ENCODE measurements at places on chromosomes 12 and 14. TPM values are rescaled to one million over a fixed set of nuclear protein-coding genes. Genes with fewer than 3 reads are reported as not detected.
A peak's percentile ranks its signal among the peaks of the same experiment; 100 is the strongest.

Gene GPR132
- 0.69 TPM for total RNA-seq

Gene MYO1A
- 1.6 TPM for total RNA-seq

Gene KRT82
- not detected for total RNA-seq

Gene IRAK3
- 0.02 TPM for total RNA-seq

- no peaks in the 10 kb centered on the region for H3K36me3 ChIP-seq
- peaks cover 10% of the 10 kb centered on the region for H3K27me3 ChIP-seq
- peaks cover 21% of the 10 kb centered on the region for H3K4me1 ChIP-seq
- no peak for DNase-seq
Measured at GRCh38 chr14:102317564-102318248, 1.8 kb upstream of the ZNF839 start.

GRCh38 chr12:49661191-49661590, 37.8 kb downstream of the PRPF40B start:
- H3K27me3 ChIP-seq = no peaks in the 10 kb centered on the region
- H3K27ac ChIP-seq = no peak overlapping the region

GRCh38 chr12:4809449-4810218, 89.4 kb downstream of the GALNT8 start:
- DNase-seq = peak; percentile 50
- H3K27me3 ChIP-seq = peaks cover 76% of the 10 kb centered on the region
- H3K27ac ChIP-seq = no peak overlapping the region
- peaks cover 7% of the 10 kb centered on the region for H3K36me3 ChIP-seq

- H3K4me3 ChIP-seq = no peak overlapping the region
- H3K36me3 ChIP-seq = no peaks in the 10 kb centered on the region
- no peak overlapping the region for H3K27ac ChIP-seq
- DNase-seq = no peak
- H3K4me1 ChIP-seq = peaks cover 2% of the 10 kb centered on the region
Measured at GRCh38 chr12:51908876-51909592, 1.7 kb downstream of the ACVRL1 start.

GRCh38 chr12:95004610-95005009, 1.1 kb upstream of the NDUFA12 start:
- H3K27ac ChIP-seq = no peak overlapping the region
- H3K4me1 ChIP-seq = peaks cover 6% of the 10 kb centered on the region
- no peak for DNase-seq
- H3K4me3 ChIP-seq = peak overlapping the region; percentile 45

DNA sequence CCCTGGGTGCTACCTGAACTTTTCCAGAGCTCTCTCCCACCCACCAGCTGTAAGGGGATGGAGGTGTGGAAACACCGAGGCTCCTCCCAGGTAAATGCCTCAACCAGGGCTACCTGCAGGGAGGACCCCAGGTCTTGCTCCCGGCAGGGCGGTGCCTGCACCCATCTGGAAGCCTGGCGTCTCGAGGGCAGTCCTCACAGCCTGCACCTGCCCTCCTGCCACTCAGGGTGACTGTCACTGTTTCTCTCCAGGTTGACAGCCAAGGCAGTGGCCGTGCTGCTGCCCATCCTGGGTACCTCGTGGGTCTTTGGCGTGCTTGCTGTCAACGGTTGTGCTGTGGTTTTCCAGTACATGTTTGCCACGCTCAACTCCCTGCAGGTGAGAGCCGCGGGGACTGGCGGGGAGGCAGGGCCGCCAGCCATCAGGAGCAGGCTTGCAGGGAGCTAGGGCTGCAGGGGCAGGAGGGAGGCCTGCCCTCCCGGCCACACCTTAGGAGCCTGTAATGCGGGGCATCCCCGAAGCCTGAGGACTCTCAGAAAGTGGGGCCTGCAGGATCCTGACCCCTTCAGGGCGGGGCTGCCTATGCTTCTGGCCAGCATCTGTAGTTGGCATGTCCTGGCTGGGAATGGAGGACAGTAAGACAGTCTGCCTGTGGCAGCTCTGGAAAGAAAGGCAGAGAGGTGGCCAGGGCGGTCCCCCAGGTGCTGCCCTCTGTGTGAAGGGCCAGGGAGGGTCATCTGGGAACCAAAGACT, 182.3 kb downstream of the ADGRD1 start:
- no peaks in the 10 kb centered on the region for H3K36me3 ChIP-seq
- H3K27ac ChIP-seq = no peak overlapping the region
- H3K4me3 ChIP-seq = no peak overlapping the region
- H3K27me3 ChIP-seq = peaks cover 27% of the 10 kb centered on the region

DNA sequence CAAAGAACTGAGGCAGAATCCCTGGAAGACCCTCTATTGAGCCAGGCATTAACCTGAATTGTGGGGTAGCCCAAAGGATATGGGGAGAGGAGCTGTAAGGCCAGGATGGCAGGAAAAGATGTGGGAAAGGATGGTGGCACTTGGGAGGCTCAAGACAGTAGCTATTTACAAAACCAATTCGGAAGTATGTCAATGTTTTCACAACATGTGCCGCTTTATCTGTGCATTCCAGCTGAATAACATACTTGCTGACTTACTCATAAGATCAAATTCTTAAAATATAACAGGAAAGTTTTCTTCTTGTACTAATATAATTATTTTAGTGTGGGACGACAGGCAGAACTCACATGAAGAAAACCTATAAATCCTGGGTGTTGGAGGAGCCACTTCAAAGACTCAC, 10.6 kb downstream of the BBS10 start:
- H3K27me3 ChIP-seq = no peaks in the 10 kb centered on the region
- H3K27ac ChIP-seq = no peak overlapping the region
- no peaks in the 10 kb centered on the region for H3K4me1 ChIP-seq
- no peak for DNase-seq

- H3K4me3 ChIP-seq = no peak overlapping the region
- DNase-seq = no peak
Measured at GRCh38 chr14:100523131-100523842, 63.9 kb downstream of the BEGAIN start.

- H3K4me1 ChIP-seq = no peaks in the 10 kb centered on the region
- peak overlapping the region; percentile 46 for H3K27ac ChIP-seq
- H3K36me3 ChIP-seq = peaks cover 19% of the 10 kb centered on the region
Measured at GRCh38 chr14:92702441-92702918, 45.9 kb downstream of the LGMN start.

DNA sequence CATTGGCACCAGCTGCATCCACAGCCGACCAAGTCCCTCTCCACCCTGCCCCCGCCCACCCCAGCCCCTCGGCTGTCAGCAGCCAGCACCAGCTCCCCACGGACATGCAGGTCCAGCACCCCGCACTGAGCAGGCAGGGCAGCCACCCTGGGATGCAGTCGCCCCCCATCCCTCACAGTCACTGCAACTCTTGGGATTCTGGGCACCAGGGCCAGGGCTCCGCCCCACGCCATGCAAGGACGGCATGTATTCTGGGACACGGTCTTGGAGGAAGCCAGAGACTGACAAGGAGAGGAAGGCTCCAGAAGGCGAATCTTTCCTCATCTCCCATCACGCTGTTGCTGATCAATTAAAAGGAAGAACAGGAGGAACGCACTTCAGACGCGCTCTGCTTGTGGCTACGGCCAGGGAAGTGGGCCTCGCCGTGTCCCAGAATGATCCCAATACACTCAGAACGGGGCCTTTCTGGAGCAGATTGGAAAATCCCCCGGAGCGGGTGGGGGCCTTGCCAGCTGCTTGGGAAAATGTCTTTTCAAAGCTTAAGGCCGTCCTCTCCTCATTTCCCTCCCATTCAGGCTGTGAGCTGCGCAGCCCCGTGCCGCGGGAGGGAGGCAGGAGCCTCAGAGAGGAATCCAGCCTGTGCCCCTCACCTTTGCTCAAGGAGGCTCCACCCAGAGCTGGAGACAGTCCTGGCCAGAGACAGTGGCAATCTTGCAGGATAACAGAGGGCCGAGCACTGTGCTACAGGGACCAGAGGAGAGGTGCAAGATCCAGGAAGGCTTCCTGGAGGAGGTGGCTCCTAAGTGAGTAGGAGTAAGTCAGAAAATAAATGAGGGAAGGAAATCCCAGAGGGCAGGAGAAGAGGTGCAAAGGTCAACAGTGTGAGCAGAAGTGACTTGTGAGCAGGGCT, 54.1 kb upstream of the DIO3 start:
- peak overlapping the region; percentile 31 for H3K27ac ChIP-seq
- no peak overlapping the region for H3K4me3 ChIP-seq
- no peaks in the 10 kb centered on the region for H3K36me3 ChIP-seq
- DNase-seq = no peak

DNA sequence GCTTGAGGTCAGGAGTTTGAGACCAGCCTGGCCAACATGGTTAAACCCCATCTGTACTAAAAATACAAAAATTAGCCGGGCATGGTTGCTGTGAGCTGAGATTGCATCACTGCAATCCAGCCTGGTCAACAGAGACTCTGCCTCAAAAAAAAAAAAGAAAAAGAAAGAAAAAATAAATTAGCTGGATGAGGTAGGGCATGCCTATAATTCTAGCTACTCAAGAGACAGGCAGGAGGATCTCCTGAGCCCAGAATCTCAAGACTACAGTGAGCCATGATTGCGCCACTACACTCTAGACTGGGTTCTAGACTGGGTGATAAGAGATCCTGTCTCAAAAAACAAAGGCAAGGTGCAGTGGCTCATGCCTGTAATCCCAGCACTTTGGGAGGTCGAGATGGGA, 16.9 kb downstream of the PPP4R3A start:
- peaks cover 26% of the 10 kb centered on the region for H3K4me1 ChIP-seq
- H3K36me3 ChIP-seq = peaks cover 5% of the 10 kb centered on the region
- H3K27me3 ChIP-seq = no peaks in the 10 kb centered on the region
- no peak for DNase-seq
- no peak overlapping the region for H3K27ac ChIP-seq
- H3K4me3 ChIP-seq = no peak overlapping the region

DNA sequence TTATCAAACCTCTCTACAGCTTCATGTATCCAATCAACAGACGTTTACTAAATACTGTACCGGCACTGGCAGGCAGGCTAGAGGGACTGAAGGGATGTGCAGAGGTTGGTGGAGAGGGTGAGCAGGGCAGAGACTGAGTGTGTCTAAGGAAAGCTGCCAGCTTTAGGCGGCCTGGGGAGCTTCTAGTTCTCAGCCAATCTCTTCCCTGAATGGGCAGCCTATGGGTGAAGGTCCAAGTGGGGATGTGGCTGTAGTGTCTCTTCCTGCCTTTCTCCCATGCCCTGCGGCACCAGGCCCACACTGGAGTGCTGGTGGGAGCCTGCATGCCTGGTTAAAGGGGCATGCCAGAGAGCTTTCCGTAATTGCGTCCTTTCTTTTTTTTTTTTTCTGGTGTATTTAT, 239.8 kb downstream of the CACNA1C start:
- no peaks in the 10 kb centered on the region for H3K36me3 ChIP-seq
- peaks cover 28% of the 10 kb centered on the region for H3K27me3 ChIP-seq
- H3K4me1 ChIP-seq = no peaks in the 10 kb centered on the region
- DNase-seq = no peak
- H3K27ac ChIP-seq = no peak overlapping the region
- no peak overlapping the region for H3K4me3 ChIP-seq

GRCh38 chr12:30329281-30329680, 366.4 kb downstream of the IPO8 start:
- no peaks in the 10 kb centered on the region for H3K27me3 ChIP-seq
- no peak overlapping the region for H3K27ac ChIP-seq
- peaks cover 5% of the 10 kb centered on the region for H3K4me1 ChIP-seq
- no peak for DNase-seq
- H3K36me3 ChIP-seq = no peaks in the 10 kb centered on the region

DNA sequence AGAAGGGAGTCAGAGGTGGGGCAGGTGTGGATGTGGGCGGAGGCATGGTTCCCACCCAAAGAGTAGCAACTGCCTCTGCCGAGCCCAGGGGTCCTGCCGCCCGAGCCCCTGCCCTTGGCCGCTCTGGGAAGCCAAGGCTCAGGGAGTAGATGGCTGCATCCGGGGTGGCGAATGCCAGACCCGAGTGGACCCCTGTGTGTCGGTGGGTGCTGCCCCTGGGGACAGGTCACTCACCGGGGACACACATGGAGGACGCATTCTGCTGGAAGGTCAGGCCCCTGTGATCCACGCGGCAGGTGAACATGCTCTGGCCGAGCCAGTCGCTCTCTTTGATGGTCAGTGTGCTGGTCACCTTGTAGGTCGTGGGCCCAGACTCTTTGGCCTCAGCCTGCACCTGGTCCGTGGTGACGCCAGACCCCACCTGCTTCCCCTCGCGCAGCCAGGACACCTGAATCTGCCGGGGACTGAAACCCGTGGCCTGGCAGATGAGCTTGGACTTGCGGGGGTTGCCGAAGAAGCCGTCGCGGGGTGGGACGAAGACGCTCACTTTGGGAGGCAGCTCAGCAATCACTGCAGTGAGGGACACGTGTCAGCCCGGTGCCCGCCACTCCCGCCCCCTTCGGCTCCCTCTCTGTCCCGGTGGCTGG, 329.0 kb downstream of the TMEM121 start:
- no peaks in the 10 kb centered on the region for H3K4me1 ChIP-seq
- no peak overlapping the region for H3K27ac ChIP-seq
- peaks cover 7% of the 10 kb centered on the region for H3K36me3 ChIP-seq
- no peak overlapping the region for H3K4me3 ChIP-seq
